ENCODE measurements at places on chromosomes 2 and 18. TPM values are rescaled to one million over a fixed set of nuclear protein-coding genes. Genes with fewer than 3 reads are reported as not detected.

The DNAJC27 gene
- total RNA-seq, result 7.4 TPM

The ADAM23 gene
- 3.0 TPM for total RNA-seq

GRCh38 chr18:8858888-8859511, 153.6 kb downstream of the MTCL1 start:
- no peak for DNase-seq

DNA sequence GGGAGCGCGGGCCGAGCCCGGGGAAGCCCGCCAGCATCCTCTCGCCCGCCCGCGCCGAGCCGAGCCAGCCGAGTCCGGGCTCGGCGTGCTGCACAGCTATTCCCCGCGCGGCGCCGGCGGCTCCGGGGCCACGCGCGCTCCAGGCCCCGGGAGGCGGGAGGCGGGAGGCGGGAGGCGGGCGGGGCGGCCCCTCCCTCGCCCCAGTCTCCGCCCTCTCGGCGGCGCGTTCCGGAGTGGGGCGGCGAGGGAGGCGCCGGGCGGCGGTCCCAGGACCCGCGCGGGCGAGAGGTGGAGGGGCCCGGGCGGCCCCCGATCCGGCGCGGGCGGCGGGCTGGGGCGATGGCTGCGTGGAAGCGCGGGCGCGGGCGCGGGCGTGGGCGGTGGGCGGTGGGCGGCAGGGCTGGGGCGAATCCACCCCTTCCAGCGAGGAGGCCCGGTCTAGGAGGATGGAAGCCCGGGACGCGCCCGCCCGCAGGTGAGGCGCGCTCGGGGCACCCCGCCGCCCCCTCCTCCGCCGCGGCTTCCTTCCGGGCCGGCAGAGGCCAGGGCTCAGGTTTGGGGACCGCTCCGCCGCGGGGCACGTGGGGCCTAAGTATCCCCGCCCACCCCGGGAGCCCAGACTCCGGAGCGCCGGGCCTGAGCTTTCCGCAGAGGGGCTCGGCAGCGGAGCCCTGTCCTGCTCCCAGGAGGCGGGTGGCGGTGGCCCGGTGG, at the start of gene ADCY3:
Gene ADCY3, minus strand, starts transcription at position 140 of the 711 bp plus-strand sequence. CDS start 1,250 bp downstream, outside the sequence.
- DNase-seq, result peak; percentile 77

The MDH1B gene
- total RNA-seq, result 0.56 TPM

DNA sequence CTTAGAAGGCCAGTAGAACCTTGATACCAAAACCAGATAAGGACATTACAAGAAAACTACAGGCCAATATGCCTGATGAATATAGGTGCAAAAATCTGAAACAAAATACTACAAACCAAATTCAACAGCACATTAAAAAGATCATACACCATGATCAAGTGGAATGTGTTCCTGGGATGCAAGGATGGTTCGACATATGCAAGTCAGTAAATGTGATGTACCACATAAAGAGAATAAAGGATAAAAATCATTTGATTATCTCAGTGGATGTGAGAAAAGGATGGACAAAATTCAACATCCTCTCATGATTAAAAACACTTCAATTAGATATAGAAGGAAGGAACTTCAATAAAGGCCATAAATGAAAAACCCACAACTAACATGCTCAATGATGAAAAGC, 129.6 kb downstream of the RTN4 start:
- no peak for DNase-seq

DNA sequence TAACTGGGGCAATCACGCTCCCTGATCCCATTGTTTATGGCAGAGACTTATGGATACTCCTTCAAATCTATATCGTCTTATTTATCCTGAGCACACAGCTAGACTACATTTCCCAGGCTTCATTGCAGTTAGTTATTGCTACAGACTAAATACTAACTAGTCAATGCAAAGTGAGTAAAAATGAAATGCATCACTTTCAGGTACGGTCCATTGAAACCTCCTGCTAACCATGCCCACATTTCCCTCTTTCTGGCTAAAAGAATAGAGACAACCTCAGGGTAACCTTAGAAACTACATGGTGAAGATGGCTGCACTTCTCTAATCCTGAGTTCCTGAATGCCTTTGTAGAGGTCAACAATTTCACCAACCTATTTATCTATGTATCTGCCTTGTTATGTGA, 437.4 kb downstream of the EPHA4 start:
- no peak for DNase-seq

The IL36RN gene
- total RNA-seq, result not detected

DNA sequence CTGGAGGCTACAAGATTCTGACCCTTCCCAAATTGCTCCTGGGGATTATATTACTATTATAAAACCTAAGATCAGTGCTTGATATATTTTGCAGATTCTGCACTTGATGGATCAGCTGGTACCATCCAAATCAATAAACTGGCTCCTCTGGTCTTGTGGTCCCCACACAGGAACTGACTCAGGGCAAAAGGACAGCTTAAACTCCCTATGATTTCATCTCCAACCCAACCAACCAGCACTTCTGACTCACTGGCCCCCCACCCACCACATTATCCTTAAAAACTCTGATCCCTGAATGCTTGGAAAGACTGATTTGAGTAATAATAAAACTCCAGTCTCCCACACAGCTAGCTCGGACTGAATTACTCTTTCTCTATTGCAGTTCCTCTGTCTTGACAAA, 82.1 kb downstream of the TMEM163 start:
- DNase-seq, result no peak

DNA sequence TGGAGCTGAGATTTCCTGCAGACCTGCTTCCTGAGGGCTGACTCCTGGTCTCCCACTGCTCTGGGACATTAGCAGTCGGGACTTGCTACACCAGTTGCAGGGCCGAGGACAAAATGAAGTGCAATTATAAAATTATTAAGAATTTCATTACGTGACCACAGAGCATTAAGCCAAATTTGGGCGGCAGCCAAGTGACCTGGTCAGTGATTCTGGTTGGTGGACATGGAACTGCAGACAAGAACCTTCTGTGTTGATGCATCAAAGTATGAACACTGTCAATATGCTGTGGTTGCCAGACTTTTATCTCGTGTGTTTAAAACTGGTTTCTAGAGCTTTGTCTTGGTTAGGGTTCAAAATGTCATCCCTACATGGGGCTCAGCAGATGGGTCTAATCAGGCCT, 24.8 kb downstream of the SH3RF3 start:
- DNase-seq, result no peak

The STAT4 gene
- total RNA-seq, result 104 TPM

DNA sequence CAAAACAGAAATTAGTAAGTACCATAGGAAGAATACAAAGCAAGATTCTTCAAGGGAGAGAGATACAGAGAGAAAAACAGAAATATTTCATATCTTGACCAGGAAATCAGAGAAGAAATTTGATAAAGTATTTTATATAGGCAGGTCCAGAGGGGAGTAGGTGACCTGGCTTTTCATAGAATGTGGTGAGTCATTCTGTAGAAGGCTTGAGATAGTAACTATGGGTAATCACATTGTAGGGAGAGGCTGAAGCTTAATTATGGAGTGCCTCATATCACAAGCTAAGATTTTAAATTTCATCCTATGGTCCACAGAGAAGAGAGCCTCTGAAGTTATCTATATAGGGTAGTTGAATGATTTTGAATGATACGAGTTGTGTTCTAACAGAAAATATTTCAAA, 195.0 kb upstream of the CYRIA start:
- DNase-seq, result no peak

- DNase-seq, result no peak
Observed at GRCh38 chr2:4576075-4576474, 872.7 kb downstream of the DCDC2C start.

The IL1R2 gene
- 11.0 TPM for total RNA-seq

- no peak for DNase-seq
Observed at GRCh38 chr2:148885988-148886387, 11.0 kb downstream of the KIF5C start.

DNA sequence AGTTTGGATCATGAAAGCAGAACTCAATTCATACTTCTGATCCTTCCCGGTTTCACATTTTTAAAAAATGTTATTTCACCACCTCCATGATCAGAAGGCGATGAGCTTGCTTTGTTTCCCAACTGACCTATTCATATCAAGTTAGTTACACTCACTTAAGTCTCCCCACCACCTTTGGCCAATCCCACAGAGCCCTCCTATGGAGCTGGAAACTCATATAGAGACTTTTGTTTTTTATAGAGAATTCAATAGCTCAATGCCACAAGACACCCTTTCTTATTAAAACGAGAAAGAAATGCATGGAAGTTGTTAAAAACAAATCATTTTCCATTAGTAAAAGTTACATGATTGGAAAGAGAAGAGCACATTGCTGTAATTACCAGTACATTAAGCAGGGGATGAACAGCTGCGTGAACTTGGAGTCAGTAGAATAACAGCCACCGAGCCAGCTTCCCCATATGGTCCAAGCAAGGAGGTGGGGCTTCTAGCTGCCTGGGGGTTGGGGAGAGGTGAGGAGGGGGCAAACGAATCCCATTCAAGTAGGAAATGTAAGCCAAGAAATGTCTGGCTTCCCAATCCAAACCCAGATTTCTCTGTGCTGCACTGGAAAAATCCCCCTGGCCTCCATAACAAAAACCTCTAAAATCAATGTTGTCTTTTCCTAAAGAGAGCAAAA, 614.5 kb downstream of the IRS1 start:
- no peak for DNase-seq

- DNase-seq, result no peak
Observed at GRCh38 chr2:61439241-61440002, 31.5 kb downstream of the USP34 start.

DNA sequence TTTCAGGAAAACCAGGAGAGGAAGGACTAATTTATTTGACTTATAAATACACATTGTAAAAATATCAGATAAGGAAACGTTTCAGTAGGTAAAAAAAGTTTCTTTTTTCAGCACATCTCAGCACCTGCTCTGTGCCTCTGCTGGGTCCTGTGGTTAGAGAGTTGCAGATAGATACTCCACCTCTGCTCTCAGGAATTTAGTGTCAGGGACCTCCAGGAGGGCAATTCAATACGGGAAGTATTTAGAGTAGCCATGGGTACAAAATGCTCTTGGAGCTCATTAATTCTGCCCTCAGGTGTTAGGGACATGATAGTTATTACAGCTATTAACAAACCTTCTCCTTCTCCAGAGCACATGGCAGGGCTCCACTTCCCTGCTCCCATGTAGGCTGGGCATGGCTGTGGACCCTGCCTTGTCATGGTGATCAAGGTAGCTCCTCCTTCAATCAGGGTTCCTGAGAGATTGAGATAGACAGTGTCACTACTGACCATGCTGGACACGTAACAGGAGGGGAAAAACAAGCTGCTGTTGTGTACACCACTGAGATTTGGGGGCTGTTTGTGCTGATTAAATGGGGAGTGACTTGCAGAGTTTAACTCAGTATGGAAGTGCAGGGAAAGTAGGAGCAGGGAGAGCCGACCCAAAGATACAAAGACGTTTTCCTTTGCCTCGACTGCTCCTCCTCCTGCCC, 185.6 kb upstream of the COPS8 start:
- DNase-seq, result no peak

- no peak for DNase-seq
Observed at GRCh38 chr2:14790041-14790640, 157.6 kb downstream of the LRATD1 start.

DNA sequence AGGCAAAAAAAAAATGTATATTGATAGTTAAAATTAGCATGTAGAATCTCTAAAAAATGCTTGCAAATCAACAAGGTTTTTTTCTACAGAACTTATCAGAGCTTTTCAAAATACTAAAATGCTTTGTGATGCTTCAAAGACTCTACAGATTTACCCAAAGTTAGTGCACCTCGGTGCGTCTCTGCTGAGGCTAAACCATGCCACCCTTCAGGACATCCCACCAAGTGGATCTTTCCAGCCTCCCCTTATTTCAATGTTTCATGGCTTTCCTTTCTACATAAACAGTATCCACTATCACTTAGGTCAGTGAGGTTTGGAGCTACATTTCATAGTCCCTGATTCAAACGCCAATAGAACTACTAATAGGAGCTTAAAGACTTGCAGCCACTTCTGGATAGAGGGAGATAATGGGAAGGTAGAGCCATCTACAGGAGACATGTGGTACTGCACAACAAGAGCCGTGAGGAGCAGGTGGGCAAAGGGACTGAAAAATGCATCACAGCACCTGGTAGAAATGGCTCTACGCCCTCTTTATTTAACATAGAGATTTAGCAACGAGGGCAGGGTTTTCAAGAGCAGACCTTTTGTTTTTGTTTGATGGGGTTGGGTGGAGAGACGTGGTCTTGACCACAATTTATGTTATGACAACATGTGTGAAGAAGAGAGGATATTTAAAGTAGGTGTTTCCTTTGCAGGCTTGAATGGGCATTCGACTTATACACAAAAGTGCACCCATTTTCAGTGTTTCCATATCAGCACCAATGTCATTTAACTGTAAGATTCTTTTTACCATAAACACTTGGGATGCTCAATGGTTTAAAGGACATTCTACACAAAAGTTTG, 56.1 kb upstream of the SLC35G4 start:
- DNase-seq, result peak; percentile 31

GRCh38 chr2:161780881-161781280, 156.7 kb downstream of the SLC4A10 start:
- no peak for DNase-seq

GRCh38 chr2:232573771-232574435, 23.4 kb downstream of the EIF4E2 start:
- no peak for DNase-seq

DNA sequence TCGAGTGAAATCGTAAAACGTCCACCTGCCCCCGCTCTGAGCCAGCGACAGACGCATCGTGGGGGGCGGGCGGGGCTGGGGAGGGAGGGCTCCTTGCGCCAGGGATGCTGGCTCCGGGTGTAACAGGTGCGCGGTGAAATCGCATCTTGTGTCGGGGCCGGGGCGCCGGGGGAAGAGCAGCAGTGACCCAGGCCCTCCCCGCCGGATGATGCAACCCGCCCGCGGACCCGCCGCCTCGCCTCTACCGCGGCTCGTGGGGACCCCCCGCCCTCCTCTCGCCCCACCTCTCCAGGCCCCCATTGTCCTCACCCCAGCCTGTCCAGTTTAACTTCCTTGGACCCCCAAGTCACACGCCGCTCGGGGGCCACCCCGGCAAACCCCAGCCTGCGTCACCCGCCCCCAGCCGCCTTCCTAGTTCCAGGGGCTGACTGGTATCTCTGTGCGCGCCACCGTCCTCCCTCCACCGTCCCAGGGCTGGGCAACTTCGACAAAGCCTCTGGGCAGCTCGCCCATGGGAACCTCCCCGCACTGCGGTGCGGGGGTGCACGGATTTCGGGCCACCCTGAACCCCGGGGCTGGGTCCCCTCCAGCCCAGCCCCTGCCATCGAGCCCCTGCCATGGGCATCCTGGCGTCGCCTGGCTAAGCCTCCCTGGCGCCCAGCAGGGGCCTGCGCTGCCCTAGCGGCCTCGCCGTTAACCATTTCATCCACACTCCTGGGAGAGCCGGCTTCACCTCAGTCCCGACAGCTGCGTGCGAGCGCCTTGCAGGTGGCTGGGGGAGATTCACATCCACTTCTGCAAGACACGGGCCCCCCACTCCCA, 799 bp upstream of the KIF1A start:
- DNase-seq, result peak; percentile 57

The SLC16A14 gene
- 0.37 TPM for total RNA-seq

DNA sequence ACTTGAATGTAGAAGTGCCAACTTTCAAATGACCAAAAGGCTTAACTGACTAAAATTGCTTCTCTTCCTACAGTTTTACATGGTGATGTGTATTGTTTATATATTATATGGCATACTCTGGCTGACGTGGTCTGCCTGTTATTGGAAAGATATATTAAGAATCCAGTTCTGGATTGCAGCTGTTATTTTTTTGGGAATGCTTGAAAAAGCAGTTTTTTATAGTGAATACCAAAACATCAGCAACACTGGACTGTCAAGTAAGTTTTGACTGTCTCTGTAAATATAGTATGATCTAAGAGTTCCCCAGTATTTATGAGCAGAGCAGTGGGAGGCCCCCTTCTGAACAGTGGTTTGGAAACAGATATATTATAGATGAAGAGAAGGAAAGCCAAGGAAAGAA, 26.2 kb downstream of the TMEM87B start:
- DNase-seq, result no peak

All from activated T-cell treated with anti-CD3 and anti-CD28 coated beads, Interleukin-2, amount 50 U/mL, for 72 hours (primary cell).